ENCODE measurements at places on chromosomes 13 and 19. TPM values are rescaled to one million over a fixed set of nuclear protein-coding genes. Genes with fewer than 3 reads are reported as not detected.

Gene ANO8
- 32.6 TPM for total RNA-seq

- H3K4me1 ChIP-seq = peaks cover 11% of the 10 kb centered on the region
- peaks cover 29% of the 10 kb centered on the region for H3K36me3 ChIP-seq
- H3K27ac ChIP-seq = peak overlapping the region; percentile 90
These were observed 241 bp downstream of the ODAD3 start for GRCh38 chr19:11434703-11435056.

- no peak for DNase-seq
- H3K4me1 ChIP-seq = peaks cover 37% of the 10 kb centered on the region
- no peaks in the 10 kb centered on the region for H3K36me3 ChIP-seq
- H3K27ac ChIP-seq = no peak overlapping the region
These were observed 317.8 kb downstream of the TEX29 start for GRCh38 chr13:111638233-111638632.

- DNase-seq = no peak
- H3K27ac ChIP-seq = no peak overlapping the region
- H3K4me1 ChIP-seq = peaks cover 6% of the 10 kb centered on the region
- H3K36me3 ChIP-seq = peaks cover 4% of the 10 kb centered on the region
- no peaks in the 10 kb centered on the region for H3K27me3 ChIP-seq
- H3K4me3 ChIP-seq = no peak overlapping the region
These were observed 1411.0 kb upstream of the SLC10A2 start for GRCh38 chr13:104477261-104477660.

Gene ADGRE3
- not detected for total RNA-seq

Measured in WTC11 (cell line).